ENCODE measurements at places on chromosomes 11 and 22. TPM values are rescaled to one million over a fixed set of nuclear protein-coding genes. Genes with fewer than 3 reads are reported as not detected.

The SMC1B gene
- not detected for total RNA-seq

The ZNF214 gene
- total RNA-seq, result 0.21 TPM

The PLA2G6 gene
- total RNA-seq, result 46.0 TPM

The OR2AG2 gene
- total RNA-seq, result not detected

The LARGE1 gene
- 33.2 TPM for total RNA-seq

The BEST1 gene
- 2.8 TPM for total RNA-seq

The PRRG4 gene
- 30.9 TPM for total RNA-seq

The MED17 gene
- 25.2 TPM for total RNA-seq

The SMIM35 gene
- not detected for total RNA-seq

The KRTAP5-10 gene
- total RNA-seq, result not detected

The ANO3 gene
- total RNA-seq, result 0.19 TPM

GRCh38 chr22:40300884-40301672 lies 45.2 kb upstream of the ADSL start:
- no peak for DNase-seq

DNA sequence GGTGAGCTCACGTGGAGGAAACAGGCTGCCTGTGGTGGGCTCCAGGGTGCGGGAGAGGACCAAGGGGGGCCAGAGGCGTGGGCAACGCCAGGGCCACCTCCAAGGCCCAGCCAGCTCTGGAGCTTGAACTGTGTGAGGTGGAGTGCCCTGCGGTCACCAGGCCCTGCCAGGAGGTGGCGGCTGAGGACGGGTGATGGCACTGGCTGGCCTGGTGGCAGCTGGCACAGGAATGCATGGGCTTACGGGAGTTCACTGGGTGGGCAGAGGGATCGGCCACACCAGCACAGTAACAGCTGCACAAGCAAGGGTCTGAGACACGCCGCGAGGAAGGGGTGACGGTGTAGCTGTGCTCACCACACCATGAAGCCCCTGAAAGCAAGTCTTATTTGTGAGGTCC lies 15.8 kb downstream of the TOLLIP start:
- DNase-seq, result no peak

GRCh38 chr11:33177676-33178336 lies 16.5 kb upstream of the CSTF3 start:
- no peak for DNase-seq

GRCh38 chr11:58616594-58616993 lies 5.9 kb upstream of the CNTF start:
- DNase-seq, result no peak

GRCh38 chr22:23219317-23219716 lies 39.0 kb downstream of the BCR start:
- DNase-seq, result no peak

GRCh38 chr22:44100411-44100810 lies 76.3 kb downstream of the PARVB start:
- DNase-seq, result no peak

DNA sequence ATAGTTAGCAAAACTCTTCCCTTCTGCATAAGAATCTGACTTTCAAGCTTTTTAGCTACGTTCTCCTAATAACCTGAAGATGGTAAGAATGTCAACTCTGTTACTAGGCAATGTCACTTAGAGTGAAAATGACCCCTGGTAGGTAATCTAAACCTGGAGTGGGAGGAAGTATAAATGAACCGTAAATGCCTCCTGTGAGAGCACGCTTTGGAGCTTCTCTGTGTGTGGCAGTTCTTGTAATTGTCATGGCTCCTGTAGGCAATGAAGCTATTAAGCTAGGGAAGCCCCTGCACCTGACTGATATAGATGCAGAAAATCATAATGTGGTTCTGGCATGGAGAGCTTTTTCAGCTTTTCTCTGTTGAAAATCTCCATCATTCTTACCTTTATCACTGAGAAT lies 29.4 kb downstream of the CALCA start:
- no peak for DNase-seq

DNA sequence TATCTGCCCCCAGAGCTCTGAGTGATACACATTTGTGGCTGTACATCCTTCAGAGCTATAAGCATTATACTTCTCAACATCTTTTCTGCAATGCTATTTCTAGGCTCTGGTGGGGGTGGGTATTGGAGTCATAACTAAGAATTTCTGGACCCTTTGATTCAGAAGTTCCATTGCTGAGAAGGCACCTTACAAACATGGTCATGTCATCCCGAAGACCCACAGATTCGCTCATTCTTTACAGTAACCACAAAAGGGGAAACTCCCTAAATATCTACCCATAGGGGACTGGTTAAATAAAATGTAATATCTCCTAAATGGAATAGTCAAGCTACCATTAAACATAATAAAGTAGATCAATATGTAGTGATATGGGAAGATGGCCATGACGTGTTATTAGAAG lies 98.8 kb downstream of the PRR5L start:
- no peak for DNase-seq

DNA sequence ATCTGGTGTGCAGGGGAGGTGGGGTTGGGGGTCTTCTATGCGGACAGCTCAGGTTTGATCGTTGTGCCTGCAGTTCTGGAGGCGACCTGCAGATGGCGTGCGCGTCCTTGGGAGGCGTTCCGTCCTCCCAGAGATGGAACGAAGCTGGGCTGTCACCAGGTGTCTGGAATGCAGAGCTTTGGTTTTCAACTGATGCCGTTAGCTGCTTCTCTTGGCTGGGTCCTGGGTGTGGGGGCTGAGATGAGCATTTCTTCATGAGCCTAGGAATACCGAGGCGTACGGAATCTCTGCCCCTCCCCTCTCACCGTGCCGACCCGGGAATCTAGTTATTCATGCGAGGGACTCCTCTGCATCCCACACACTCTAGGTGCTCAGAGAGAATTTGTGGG lies 98.6 kb downstream of the CEP164 start:
- DNase-seq, result peak; percentile 92

GRCh38 chr11:104005234-104005855 lies 31.1 kb upstream of the DDI1 start:
- DNase-seq, result no peak

DNA sequence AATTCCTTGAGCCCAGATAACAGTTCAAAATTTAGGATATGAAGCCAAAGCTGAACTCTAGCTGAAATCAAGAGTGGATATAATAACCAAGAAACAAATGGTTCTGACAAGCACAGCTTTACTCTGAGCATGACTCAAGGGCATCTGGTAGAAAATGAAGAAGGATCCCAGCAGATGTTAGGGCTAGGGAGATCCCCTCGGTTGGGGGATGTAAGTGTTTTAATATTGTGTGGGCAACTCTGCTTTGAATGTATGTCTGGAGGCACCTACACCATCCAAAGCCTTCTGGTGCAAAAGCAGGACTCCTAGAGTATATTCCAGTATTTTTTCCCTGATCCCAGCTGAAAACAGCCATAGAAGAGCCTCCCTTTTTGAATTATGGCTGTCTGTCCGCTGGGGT lies 61.7 kb downstream of the FLI1 start:
- no peak for DNase-seq

DNA sequence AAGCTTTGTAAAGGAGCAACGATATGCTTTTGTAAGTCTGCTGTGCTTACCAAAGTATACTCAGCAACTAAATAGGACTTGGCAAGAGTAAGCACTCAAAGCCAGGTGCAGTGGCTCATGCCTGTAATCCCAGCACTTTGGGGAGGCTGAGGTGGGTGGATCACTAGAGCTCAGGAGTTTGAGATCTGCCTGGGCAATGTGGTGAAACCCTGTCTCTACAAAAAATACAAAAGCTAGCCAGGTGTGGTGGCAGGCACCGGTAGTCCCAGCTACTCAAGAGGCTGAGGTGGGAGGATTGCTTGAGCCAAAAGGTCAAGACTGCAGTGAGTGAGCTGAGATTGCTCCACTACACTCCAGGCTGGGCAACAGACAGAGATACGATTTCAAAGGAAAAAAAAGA lies 67.5 kb downstream of the PAK1 start:
- no peak for DNase-seq

- peak; percentile 89 for DNase-seq
Measured at GRCh38 chr11:66326261-66327111, 9.6 kb upstream of the CD248 start.

GRCh38 chr11:126317756-126318573 lies 14.1 kb downstream of the DCPS start:
- DNase-seq, result peak; percentile 76

- DNase-seq, result no peak
Measured at GRCh38 chr11:1651411-1651980, 21.9 kb downstream of the KRTAP5-5 start.

- no peak for DNase-seq
Measured at GRCh38 chr11:110022548-110022947, 70.6 kb upstream of the ZC3H12C start.

DNA sequence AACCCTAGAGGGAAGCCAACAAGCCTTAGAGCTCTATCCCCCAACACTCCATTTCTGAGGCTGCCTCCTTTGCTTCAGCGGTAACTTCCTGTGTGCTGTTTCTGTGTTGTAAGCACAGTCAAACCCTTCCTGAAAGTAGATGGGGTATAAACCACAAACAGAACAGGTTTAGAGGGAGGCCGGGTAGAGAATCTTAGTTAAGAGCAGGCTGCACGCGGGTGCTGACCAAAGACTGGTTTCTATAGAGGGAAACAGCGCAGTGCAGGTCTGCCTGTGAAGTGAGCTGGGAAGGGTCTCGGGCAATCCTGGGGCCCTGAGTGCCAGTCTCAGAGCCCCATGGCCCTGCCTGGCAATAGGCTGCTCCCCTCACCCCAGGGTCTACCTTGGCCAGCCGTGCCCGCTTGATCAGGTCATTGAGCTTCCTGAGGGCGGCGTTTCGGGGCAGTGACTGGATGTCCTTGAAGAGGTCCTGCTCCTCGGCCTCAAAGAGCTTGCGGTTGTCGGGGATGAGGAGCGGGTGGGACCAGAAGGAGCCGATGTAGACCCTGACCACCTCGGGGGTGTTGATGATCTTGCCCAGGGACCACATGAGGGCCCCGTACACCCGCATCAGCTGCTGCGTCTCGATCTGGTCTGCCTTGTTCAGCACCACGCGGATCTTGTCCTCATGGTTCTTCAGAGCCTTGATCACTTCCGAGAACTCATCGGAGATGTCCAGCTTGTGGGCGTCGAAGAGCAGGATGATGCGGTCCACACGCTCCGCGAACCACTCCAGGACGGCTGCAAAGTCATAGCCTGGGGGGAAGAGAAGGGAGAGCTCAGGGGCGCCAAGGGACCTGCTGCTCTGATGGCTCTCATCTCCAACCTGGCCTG lies 15.3 kb upstream of the CDC42BPG start:
- DNase-seq, result no peak

DNA sequence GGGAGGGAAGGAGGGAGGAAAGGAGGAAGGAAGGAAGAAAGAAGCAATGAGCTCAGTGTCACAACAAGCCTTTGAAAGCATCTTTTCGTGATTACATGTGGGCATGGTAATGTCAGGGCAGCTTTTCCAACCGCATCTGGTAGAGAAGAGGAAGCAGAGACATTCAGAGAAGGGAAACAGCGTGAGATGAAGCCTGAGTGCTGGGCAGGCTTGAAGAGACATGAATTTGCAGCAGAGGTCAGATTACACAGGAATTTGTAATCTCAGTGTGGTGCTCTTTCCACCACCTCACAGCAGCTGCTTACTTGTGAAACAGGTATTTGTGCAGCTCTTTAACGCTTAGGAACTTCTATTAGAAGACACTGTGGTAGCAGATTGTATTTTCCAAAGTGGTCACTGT lies 289.5 kb upstream of the C11orf87 start:
- no peak for DNase-seq

DNA sequence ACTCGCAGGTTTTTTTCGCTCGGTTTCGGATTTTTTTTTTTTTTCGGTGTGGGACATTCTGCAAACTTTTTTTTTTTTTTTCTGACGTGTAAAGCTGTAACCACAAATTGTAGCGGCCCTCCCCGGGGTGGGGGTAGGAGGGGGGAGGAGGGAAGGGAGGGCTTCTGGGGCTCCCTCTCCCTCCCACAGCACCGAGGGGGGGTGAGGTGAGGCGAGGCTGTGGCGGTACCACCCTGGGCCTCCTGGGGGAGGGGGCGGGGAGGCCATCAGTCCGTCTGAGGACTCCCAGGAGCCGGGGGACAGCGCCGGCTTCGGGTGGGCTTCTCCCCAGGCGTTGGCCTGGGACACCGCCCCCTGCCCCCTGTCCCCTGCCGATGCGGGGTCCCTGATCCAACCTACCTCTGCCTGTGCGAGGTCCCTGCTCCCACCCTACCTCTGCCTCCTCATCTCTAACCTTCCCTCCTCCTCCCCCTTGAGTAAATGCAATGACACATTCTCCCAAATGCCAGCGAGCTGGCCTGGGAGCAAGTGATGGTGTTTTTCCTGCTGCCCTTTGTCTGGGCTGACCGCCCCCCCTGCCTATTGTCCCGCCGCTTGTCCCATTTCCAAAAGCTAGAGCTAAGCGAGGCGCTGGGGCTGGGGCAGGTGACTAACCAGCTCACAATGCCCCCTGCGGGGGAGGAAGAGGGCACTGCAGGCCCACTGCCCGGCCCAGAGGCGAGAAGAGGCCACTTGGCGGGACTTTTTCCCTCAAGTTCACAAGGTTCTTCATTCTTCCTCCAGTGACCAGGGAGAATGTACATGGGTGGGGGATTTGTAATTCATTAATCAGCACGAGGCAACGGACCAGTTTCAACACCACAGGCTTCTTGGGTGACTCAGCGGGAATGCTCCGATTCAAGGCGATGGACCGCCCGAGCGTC lies 511 bp upstream of the CLCF1 start:
- DNase-seq, result peak; percentile 77

- no peak for DNase-seq
Measured at GRCh38 chr11:113113801-113114704, 152.8 kb downstream of the NCAM1 start.

DNA sequence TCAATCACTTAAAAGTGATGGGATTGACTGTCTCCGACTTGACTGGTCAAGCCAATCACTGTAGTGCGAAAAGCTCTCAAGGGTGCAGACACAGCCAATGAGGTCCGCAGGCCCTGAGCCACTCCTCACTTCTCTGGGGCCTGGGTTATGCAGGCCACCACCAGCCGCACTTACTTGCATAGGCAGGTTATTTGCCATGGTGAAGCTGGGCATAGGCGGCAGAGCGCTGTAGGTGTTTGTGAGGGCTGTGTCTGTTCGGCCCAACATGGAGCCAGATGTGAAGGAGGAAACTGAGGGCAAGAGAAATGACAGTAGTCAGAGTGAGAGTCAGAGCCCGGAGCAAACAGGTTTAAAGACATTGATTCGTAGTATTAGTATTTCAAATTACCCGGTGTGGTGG lies 17.9 kb downstream of the PAX6 start:
- DNase-seq, result no peak

- DNase-seq, result peak; percentile 64
Measured at GRCh38 chr22:23621082-23621780, 10.9 kb downstream of the DRICH1 start.

DNA sequence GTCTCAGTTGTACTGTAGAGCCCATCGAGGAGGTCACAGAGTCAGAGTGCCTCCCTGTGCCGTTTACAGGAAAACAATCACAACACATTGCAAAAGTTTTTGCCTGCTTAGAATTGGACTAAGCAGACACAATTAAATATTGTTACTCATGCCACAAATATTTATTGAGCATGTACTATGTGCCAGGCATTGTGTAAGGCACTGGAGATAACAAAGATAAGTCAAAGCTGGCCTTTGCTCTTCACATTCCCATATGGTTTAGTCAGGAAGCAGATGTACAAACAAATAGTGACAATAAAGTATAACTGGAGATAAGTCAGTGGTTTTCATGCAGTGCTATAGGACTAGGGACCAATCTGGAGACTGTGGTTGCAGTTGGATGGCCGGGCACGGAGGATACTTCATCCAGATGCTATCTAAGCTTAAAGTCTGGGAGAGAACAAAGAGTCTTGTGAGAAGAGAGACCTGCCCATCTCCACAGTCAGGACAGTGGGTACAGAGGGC lies 550.7 kb downstream of the INSC start:
- no peak for DNase-seq

GRCh38 chr11:47533690-47534151 lies 19.2 kb downstream of the CELF1 start:
- DNase-seq, result no peak
